Effector CD8-positive, alpha-beta T cell (primary cell): ENCODE measurements at places on chromosomes 5 and 9.

GRCh38 chr5:68285075-68285840, 69.7 kb downstream of the PIK3R1 start:
- DNase-seq, result no peak

- no peak for DNase-seq
Measured at GRCh38 chr5:170136506-170136905, 30.8 kb downstream of the FOXI1 start.

GRCh38 chr5:119031011-119031886, 39.6 kb upstream of the DMXL1 start:
- DNase-seq, result no peak

DNA sequence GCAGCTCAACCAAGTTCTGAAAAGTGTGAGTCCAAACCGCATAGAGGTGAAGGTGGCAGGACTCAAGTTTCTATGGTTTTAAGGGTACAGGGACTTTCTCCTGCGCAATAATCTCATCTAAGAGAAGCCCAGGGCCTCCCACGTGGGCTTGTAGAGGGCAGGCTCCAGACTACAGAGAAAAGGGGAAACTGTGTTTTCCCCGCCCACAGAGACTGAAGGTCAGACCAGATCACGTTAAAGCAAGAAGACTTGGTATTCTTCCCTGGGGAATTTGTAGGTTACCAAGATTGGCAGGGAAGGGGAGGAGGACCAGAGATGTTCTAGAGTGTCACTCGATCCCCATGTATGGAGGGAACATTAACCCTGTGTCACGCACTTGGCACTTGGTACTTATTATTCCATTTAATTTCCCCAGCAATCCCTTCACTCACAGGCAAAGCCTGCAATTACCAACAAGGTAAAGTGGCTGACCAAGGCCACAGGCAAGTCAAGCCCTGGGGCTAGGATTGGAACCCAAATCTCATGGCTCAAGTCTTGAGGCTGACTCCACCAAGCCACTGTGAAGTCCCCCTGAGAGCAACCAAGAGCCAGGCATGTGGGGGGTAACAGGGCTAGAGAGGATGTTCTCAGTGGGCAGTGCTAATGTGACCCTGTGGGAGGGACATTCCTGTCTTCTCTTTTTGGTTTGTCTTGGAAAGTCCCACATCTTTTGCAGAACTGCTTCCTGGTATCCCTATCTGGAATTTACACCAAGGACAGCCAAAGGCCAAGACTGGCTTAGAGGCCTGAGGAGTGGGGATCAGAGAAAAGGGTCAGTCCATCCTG, 18.3 kb upstream of the NEK6 start:
- no peak for DNase-seq

DNA sequence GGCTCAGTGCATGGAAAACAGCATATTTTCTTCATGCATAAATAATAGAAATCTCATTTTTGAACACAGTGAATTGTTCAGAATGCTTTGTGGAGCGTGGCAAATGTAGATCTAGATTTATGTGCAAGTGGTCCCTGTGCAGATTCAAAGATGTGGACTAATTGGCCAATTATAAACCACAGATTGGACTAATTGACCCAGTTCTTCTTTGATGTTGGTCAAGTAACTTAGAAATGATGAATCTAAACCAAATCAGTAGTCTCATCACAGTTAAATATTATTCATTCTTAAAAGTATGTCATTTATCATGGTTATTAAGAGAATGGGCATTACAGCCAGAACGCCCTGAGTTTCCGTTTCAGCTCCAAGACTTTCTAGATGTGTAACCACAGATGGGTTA, 11.7 kb upstream of the PDE4D start:
- no peak for DNase-seq

GRCh38 chr5:126615286-126615685, 14.5 kb downstream of the PHAX start:
- DNase-seq, result no peak

- peak; percentile 56 for DNase-seq
Measured at GRCh38 chr9:134455934-134456755, 129.9 kb downstream of the RXRA start.

DNA sequence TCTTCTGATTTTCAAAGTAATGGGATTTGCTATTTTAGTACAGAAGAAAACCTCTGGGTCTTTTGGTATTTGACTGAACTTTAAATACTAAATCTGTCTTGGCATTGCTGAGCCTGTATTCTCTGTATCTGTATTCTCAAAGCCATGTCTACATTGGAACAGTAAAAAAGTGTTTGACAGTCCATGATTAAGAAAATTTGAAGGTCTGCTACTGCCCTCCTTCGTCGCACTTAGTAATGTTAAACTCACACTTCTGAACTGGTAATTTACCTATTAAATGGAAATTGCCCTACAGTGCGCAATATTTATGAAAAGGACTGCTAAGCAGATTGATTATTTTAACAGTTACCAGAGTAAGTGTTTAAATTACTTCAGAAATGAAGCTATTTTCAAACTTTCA, 165.7 kb upstream of the SMC2 start:
- no peak for DNase-seq

- DNase-seq, result no peak
Measured at GRCh38 chr5:102600964-102601363, 102.2 kb upstream of the SLCO6A1 start.

GRCh38 chr5:32707418-32707997, 3.6 kb upstream of the NPR3 start:
- no peak for DNase-seq

DNA sequence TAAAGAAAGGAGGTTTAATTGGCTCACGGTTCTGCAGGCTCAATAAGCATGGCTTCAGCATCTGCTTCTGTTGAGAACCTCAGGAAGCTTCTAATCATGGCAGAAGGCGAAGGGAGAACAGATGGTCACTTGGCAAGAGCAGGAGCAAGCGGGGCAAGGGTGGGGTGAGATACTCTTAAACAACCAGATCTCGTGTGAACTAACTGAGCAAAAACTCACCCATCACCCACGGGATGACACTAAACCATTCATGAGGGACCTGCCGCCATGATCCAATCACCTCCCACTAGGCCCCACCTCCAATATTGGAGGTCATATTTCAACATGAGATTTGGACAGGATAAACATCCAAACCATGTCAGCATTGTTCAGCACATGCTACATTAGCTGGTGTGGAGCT, 89.1 kb upstream of the HAND1 start:
- no peak for DNase-seq

- DNase-seq, result no peak
Measured at GRCh38 chr9:121537283-121537682, 37.6 kb upstream of the GGTA1 start.

DNA sequence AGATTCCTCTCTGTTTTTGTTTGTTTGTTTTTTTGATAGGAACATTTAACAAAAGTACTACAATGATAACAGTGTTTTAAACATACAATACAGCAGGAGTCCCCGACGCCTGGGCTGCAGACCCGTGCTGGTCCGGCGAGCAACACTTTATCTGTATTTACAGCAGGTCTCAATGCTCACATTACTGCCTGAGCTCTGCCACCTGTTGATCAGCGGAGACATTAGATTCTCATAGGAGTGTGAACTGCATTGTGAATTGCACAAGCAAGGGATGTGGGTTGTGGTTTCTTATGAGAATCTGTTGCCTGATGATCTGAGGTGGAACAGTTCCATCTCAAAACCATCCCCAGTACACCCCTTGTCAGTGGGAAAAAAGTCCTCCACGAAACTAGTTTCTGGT, 1068.5 kb upstream of the CDH10 start:
- no peak for DNase-seq

- no peak for DNase-seq
Measured at GRCh38 chr9:107276966-107277710, 5.9 kb upstream of the RAD23B start.

DNA sequence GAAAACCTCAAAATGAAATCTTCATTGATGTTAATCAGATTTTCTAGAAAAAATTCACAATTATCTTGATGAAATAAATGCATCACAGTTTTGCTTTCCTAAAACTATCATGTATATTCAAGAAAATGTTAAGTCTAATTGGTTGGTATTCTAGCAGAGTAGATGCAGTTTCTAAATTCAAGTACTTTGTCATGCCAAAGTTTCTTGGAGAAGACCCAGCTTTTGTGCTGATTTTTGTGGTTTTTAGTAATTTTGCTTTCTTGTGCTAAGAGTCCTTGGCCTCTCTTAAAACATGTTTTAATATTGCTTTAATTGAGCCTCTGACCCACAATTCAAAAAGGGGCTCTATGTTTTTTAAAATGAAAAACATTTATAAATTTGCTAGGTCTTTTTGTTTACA, 924.8 kb upstream of the PTPRD start:
- DNase-seq, result no peak

DNA sequence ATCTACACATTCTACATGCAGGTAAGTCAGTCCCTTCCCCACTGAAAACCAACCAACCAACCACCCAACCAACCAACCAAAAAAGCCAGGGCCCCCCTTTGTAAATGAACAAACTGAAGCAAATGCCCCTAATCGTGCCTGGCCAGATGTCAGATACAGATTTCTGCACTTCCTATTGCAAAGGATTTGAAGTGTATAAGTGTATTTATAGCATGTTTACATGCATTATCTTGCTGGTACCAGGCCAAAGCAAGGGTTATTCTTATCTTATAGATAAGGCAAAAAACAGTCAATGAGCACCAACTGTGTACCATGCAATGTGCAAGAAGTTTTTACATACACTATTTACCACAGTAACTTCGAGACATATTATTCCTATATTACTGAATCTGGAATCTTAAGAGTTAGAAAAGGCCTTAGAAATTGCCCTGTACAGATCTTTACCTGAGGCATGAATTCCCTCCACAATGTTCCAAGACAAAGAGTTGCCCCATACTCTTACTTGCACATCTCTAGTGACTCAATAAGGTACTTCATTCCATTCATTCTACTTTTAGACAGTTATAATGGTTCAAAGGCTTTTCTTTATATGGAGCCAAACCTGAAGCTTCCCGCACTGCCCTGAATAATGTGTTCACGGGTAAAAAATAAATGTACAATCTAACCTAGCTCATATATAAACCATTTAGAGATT, 51.7 kb upstream of the NR5A1 start:
- no peak for DNase-seq

GRCh38 chr5:138536665-138537315, 6.2 kb downstream of the ETF1 start:
- DNase-seq, result no peak

DNA sequence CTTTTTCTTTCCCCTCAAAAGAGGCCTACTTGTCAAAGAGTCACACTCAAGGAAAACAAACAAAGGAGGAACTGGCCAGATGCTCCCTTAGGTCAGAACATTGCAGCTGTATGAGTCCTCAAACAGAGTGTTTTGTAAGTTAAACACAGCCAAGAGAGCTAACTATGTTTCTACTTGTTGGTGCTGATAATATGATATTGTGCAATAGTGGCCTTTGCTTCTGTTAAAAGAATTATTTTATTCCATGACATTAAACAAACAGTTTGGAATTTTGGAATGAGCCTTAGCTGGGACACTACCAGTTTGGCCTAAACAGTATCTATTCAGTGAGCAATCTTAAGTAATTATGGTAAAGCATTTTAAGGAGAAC, 56.0 kb upstream of the TPD52L3 start:
- DNase-seq, result no peak

GRCh38 chr5:8895599-8895998, 650.3 kb downstream of the SEMA5A start:
- DNase-seq, result no peak

DNA sequence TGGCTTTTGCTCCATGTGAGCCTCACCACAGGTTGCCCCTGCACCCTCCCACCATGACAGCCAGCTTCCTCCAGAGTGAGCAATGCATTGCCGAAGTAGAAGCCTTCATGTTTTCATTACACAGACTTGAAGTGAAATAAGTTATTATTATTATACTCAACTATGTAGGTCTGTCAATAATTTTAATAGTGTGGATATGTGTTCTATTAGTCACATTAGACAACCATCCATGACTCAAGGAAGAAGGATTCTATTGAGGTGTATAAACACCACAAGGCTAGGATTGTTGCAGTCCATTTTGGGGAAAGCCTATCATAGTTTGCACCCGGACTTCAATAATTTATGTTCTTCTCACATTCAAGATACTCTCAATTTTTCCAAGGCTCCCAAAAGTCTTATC, 369.5 kb downstream of the TAF11L14 start:
- DNase-seq, result no peak

DNA sequence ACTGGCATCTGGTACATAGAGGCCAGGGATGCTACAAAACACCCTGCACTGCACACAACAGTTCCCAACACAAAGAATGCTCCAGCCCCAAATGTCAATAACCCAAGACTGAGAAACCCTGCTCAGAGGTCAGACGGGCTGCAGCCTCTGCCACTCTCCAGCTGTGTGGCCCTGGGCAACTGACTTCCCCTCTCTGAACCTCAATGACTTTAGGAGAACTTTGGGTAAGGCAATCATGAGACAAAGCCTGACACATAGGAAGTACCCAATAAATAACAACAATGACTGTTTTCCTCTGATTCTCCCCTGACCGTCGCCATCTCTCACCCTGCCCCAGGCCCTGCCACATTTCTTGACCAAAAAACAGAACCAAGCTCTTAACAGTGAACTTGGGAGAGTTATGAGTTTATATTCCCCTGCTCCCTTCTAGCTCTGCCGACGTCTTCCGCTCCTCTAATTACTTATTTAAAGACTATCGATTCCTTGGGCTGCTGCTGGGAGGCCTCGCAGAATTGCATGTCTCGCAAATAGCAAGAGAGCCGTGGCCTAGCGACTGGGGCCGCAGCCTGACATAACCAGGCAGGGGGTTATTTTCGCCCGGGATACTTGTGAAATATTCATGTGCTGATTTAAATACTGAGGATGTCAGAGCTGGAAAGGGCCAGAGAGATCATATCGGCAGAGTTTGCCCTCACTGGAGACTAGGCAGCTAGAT, 24.5 kb upstream of the CRB2 start:
- DNase-seq, result no peak

GRCh38 chr5:2699686-2700085, 51.8 kb downstream of the IRX2 start:
- no peak for DNase-seq

DNA sequence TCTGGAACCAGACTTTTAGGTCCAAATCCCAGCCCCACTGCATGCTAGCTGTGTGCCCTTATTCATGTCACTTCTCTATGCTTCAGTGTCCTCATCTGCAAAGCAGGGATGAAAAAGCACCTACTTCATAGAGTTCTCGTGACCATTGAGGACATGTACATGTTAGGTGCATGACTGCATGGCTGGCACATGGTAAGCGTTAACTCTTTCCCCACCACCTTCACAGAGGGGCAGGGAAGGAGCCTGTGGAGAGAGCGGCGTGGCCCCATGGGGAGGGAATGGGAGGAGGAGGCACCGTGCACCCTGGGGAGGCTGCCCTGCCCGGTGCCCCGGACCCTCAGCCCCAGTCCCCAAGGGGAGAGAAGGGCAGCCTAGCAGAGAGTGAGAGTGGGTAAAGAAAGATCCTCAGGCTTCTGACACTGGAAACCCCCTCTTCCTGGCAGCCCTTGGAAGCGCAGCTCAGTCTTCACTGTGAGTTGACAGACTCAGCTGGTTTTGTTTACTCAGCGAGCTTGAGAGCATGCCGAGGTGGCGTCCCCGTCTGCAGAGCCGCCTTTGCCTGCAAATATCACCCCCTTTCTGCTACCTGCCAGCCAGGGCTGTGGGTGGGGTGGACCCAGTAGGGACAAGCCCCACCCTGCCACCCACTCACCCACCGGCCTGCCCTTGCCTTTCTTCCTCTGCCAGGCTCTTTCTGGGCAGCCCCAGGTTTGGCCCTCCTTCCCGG, 10.6 kb upstream of the ANGPTL2 start:
- DNase-seq, result no peak

GRCh38 chr9:97474372-97474925, 27.0 kb upstream of the TMOD1 start:
- no peak for DNase-seq
